Esophagus muscularis mucosa (tissue), 4 donors: ENCODE measurements at places on chromosomes 16 and 17. TPM values are rescaled to one million over a fixed set of nuclear protein-coding genes. Genes with fewer than 3 reads are reported as not detected.

DNA sequence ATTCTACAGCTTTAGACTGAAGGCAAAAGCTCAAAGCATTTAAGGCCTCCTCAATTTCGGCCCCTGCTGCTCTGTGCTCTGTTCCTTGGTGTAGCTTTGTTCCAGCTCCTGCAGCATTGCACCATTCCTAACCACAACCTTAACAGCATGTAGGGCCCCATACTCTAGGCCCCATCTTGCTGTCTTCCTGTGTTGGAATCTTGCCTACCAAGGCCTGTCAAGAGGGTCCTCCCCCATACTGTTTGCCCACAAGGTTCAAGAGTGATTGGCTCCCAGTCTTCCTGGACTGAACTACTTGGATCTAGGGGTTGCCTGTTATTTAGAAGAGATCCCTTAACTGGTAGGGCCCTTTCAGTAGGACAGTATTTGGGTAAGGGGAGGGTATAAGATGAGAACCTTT lies 26.8 kb downstream of the TRPV2 start:
- H3K4me3 ChIP-seq = no peak overlapping the region
- peaks cover 62% of the 10 kb centered on the region for H3K36me3 ChIP-seq
- H3K27me3 ChIP-seq = no peaks in the 10 kb centered on the region

- no peaks in the 10 kb centered on the region for H3K36me3 ChIP-seq
- H3K4me3 ChIP-seq = no peak overlapping the region
- no peaks in the 10 kb centered on the region for H3K4me1 ChIP-seq
- peaks cover 26% of the 10 kb centered on the region for H3K27me3 ChIP-seq
Observed at GRCh38 chr17:34006126-34006525, 249.0 kb upstream of the CCL2 start.

DNA sequence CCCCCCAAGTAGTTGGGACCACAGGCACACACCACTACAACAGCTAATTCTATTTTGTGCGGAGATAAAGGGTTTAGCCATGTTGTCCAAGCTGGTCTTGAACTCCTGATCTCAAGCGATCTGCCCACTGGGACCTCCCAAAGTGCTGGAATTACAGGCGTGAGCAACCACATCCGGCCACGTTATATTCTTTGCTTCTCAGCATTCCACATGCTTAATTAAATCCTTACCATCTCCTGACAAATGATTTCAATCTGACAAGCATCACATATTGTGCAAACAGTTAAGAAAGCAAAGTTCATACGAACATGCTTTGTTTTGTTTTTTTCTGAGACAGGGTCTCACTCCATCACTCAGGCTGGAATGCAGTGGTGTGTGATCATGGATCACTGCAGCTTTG lies 18.2 kb downstream of the HIGD1B start:
- H3K4me3 ChIP-seq = no peak overlapping the region
- no peak for DNase-seq
- H3K27ac ChIP-seq = peak overlapping the region; percentile 3

- peak overlapping the region; percentile 49 for H3K4me3 ChIP-seq
- H3K27ac ChIP-seq = peak overlapping the region; percentile 30
- H3K27me3 ChIP-seq = no peaks in the 10 kb centered on the region
- peaks cover 19% of the 10 kb centered on the region for H3K4me1 ChIP-seq
Observed at GRCh38 chr17:69415431-69415830, 934 bp downstream of the MAP2K6 start.

- no peak overlapping the region for H3K4me3 ChIP-seq
- no peak for DNase-seq
- no peaks in the 10 kb centered on the region for H3K27me3 ChIP-seq
- no peak overlapping the region for H3K27ac ChIP-seq
- H3K36me3 ChIP-seq = no peaks in the 10 kb centered on the region
Observed at GRCh38 chr17:60277258-60277657, 114.7 kb downstream of the USP32 start.

- H3K36me3 ChIP-seq = no peaks in the 10 kb centered on the region
- H3K4me1 ChIP-seq = no peaks in the 10 kb centered on the region
- H3K4me3 ChIP-seq = no peak overlapping the region
- no peak overlapping the region for H3K27ac ChIP-seq
Observed at GRCh38 chr17:63880706-63881105, 1.0 kb downstream of the GH2 start.

DNA sequence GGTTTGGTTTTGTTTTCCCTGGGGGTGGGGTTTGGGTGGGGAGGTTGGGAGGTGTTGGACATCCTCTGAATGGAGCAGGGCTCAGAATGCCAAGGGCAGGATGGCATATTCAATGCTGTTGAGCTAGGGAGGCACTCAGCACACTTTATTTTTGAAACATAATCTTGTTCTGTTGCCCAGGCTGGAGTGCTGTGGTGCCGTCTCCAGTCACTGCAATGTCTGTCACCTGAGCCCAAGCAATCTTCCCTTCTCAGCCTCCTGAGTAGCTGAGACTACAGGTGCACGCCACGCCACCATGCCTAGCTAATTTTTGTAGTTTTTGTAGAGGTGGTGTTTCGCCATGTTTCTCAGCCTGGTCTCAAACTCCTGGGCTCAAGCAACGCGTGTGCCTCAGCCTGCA lies 186.1 kb downstream of the RPTOR start:
- DNase-seq = no peak
- H3K36me3 ChIP-seq = peaks cover 10% of the 10 kb centered on the region
- H3K4me3 ChIP-seq = no peak overlapping the region

DNA sequence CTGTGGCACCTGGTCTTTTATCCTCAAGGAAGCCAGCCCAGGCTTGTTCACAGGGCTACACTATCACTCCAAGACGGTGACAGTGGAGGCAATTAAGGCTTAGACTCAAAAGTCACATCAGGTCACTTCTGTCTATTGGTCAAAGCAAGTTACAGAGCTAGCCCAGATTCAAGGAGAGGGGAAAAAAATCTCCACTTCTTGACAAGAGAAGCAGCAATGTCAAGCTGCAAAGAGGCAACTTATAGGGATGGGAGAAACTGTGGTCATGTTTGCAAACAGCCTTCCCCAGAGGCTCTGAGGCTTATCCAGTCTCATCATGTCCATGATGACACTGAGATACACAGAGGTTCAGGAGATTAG lies 31.6 kb downstream of the SERPINF1 start:
- no peak for DNase-seq
- H3K27me3 ChIP-seq = no peaks in the 10 kb centered on the region
- H3K4me1 ChIP-seq = peaks cover 21% of the 10 kb centered on the region
- no peak overlapping the region for H3K27ac ChIP-seq
- no peaks in the 10 kb centered on the region for H3K36me3 ChIP-seq

GRCh38 chr16:31107465-31107867 lies 720 bp upstream of the BCKDK start:
- H3K36me3 ChIP-seq = peaks cover 25% of the 10 kb centered on the region
- H3K4me3 ChIP-seq = no peak overlapping the region
- H3K4me1 ChIP-seq = peaks cover 33% of the 10 kb centered on the region
- H3K27me3 ChIP-seq = no peaks in the 10 kb centered on the region
- peak overlapping the region; percentile 93 for H3K27ac ChIP-seq

DNA sequence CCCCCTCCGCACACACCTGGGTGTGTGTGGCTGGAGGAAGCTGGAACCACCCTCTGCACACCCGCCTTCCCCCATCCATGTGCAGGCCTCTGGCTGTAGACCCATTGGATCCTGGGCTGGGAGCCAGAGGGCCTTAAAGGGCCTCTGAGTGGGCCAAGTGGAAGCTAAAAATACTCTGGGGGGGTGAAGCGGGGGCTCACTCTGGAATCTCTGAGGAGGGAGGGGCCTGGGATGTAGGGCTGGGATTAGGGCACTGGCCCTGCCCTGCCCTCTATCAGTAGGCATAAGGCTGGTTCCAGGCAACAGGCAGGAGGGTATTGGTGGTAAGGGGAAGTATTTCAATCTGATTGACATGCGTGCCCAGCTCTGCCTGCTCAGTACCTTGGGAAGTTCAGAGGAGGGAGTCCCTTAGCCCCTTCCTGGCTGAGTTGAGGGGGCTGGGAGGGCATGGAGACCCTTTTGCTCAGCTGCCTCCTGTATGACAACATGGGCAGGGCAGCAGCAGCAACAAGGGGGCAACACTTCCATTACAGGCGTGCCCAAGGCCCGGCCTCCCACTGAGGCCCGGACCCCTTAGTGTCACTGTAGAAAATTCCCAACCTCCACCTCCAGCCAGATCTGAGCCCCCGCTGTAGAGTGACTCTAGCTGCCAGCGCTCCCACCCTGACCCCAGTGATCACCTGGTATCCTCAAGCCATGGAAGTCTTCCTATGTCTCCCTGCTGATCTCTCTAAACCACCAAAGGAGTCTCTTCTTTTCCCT lies 5.2 kb downstream of the ITGA3 start:
- H3K36me3 ChIP-seq = no peaks in the 10 kb centered on the region
- DNase-seq = no peak
- H3K27ac ChIP-seq = peak overlapping the region; percentile 97
- no peaks in the 10 kb centered on the region for H3K27me3 ChIP-seq
- H3K4me1 ChIP-seq = peaks cover 90% of the 10 kb centered on the region

- H3K4me3 ChIP-seq = no peak overlapping the region
- no peak for DNase-seq
- no peaks in the 10 kb centered on the region for H3K4me1 ChIP-seq
- H3K27me3 ChIP-seq = no peaks in the 10 kb centered on the region
- H3K36me3 ChIP-seq = no peaks in the 10 kb centered on the region
- no peak overlapping the region for H3K27ac ChIP-seq
Observed at GRCh38 chr17:29379084-29379991, 10.8 kb upstream of the TAOK1 start.

GRCh38 chr16:69435977-69436820 lies 11.8 kb downstream of the CYB5B start:
- H3K27me3 ChIP-seq = no peaks in the 10 kb centered on the region
- H3K4me3 ChIP-seq = no peak overlapping the region
- no peak for DNase-seq
- peaks cover 14% of the 10 kb centered on the region for H3K4me1 ChIP-seq
- H3K36me3 ChIP-seq = no peaks in the 10 kb centered on the region

GRCh38 chr17:6027342-6028024 lies 42.7 kb upstream of the WSCD1 start:
- H3K4me3 ChIP-seq = no peak overlapping the region
- no peaks in the 10 kb centered on the region for H3K36me3 ChIP-seq
- no peak for DNase-seq
- H3K27ac ChIP-seq = no peak overlapping the region

GRCh38 chr16:84851192-84852127 lies 31.7 kb downstream of the CRISPLD2 start:
- H3K27me3 ChIP-seq = no peaks in the 10 kb centered on the region
- peaks cover 71% of the 10 kb centered on the region for H3K36me3 ChIP-seq
- H3K4me1 ChIP-seq = peaks cover 4% of the 10 kb centered on the region

DNA sequence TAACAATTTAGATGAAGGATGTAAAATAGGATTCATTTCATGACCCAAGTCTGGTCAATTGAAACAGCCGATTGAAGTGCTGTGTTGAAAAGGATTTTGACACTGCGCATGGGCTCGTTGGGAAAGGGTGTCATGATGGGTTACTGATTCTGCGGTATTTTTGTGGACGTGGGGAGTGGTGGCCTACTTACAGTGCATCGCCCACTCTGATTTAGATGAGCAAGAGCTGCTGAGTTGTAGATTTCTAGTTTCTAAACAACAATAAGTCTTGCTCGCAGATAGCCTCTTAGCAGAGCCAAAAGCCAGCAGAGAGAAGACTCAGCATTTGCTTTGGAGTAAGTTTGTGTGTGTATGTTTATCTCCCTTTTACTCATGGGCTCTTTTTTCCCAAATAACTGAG lies 731.0 kb downstream of the MAF start:
- H3K4me3 ChIP-seq = no peak overlapping the region
- DNase-seq = no peak
- H3K27me3 ChIP-seq = no peaks in the 10 kb centered on the region
- H3K4me1 ChIP-seq = peaks cover 6% of the 10 kb centered on the region

GRCh38 chr17:17749921-17750320 lies 68.7 kb downstream of the RAI1 start:
- peak overlapping the region; percentile 11 for H3K27ac ChIP-seq
- no peaks in the 10 kb centered on the region for H3K36me3 ChIP-seq
- H3K27me3 ChIP-seq = no peaks in the 10 kb centered on the region
- peaks cover 47% of the 10 kb centered on the region for H3K4me1 ChIP-seq
- H3K4me3 ChIP-seq = no peak overlapping the region

GRCh38 chr16:58501242-58502131 lies 1.5 kb downstream of the NDRG4 start:
- H3K27ac ChIP-seq = no peak overlapping the region
- no peaks in the 10 kb centered on the region for H3K36me3 ChIP-seq
- no peak for DNase-seq
- no peaks in the 10 kb centered on the region for H3K27me3 ChIP-seq
- H3K4me3 ChIP-seq = peak overlapping the region; percentile 41

- peaks cover 50% of the 10 kb centered on the region for H3K4me1 ChIP-seq
- peak within 1 kb of the TSS; percentile 67 for H3K4me3 ChIP-seq
- H3K36me3 ChIP-seq = no peaks in the 10 kb centered on the region
- H3K27me3 ChIP-seq = no peaks in the 10 kb centered on the region
- no peak within 1 kb of the TSS for H3K27ac ChIP-seq
Observed at GRCh38 chr17:76141212-76142038, at the start of gene FOXJ1. FOXJ1 (minus strand) TSS chr17:76141245; CDS start chr17:76140395, 850 bp downstream.

GRCh38 chr16:65042438-65043365 lies 79.2 kb downstream of the CDH11 start:
- no peak overlapping the region for H3K4me3 ChIP-seq
- H3K4me1 ChIP-seq = peaks cover 5% of the 10 kb centered on the region
- H3K27me3 ChIP-seq = no peaks in the 10 kb centered on the region
- H3K36me3 ChIP-seq = no peaks in the 10 kb centered on the region
- no peak overlapping the region for H3K27ac ChIP-seq

GRCh38 chr16:46717692-46718091 lies 28.2 kb downstream of the ORC6 start:
- H3K27ac ChIP-seq = no peak overlapping the region
- no peak overlapping the region for H3K4me3 ChIP-seq
- H3K36me3 ChIP-seq = no peaks in the 10 kb centered on the region
- no peaks in the 10 kb centered on the region for H3K27me3 ChIP-seq
- DNase-seq = no peak

DNA sequence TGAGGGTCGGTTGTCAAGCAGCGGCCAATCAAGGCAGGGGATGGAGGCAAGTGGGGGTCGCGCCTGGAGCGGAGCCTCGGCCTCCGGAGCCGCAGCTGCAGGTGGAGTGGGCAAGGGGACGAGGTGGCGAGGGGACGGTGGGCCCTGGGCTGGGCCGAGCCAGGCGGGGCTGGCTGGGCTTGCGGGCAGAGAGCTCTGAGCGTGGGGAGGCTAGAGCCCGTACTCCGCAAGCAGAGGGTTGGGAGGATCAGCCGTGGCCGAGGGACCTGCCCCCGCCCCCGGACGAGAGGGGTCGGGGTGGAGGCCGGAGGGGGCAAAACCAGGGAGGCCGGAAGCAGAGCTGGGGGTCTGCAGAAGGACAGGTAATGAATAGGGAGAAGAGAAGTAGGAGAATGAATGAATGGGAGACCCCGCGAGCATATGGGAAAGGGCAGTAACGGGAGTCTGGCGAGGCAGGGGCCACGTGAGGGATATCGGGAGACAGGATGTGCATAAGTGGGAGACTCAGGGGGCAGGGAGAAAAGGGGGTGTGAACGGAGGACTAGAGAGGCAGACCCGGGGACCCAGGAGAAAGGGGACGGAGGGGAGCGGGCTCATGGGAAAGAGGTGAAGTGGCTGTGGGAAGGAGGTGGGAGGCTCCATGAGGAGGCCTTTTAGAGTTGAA lies at the start of gene KATNB1:
KATNB1 (plus strand) TSS at position 16 of the 664 bp plus-strand sequence. CDS start 1,474 bp downstream, outside the sequence.
- H3K36me3 ChIP-seq = peaks cover 14% of the 10 kb centered on the region
- peaks cover 25% of the 10 kb centered on the region for H3K4me1 ChIP-seq
- DNase-seq = no peak
- H3K27ac ChIP-seq = peak within 1 kb of the TSS; percentile 89

GRCh38 chr17:77696151-77696720 lies 262.3 kb upstream of the TNRC6C start:
- no peak overlapping the region for H3K4me3 ChIP-seq
- no peak for DNase-seq
- peaks cover 4% of the 10 kb centered on the region for H3K4me1 ChIP-seq
- no peaks in the 10 kb centered on the region for H3K36me3 ChIP-seq
- H3K27me3 ChIP-seq = no peaks in the 10 kb centered on the region

The MYO15A gene
- total RNA-seq = 0.39 TPM

The BAIAP3 gene
- 4.2 TPM for total RNA-seq

The MYH10 gene
- 26.6 TPM for total RNA-seq

The OTOA gene
- 0.33 TPM for total RNA-seq

The GJC1 gene
- total RNA-seq = 61.9 TPM

The CD300LB gene
- total RNA-seq = 0.17 TPM

The KRTAP2-3 gene
- total RNA-seq = not detected

The EME1 gene
- not detected for total RNA-seq

The LUC7L gene
- 47.8 TPM for total RNA-seq
